ENCODE measurements at places on chromosomes 4 and X.

DNA sequence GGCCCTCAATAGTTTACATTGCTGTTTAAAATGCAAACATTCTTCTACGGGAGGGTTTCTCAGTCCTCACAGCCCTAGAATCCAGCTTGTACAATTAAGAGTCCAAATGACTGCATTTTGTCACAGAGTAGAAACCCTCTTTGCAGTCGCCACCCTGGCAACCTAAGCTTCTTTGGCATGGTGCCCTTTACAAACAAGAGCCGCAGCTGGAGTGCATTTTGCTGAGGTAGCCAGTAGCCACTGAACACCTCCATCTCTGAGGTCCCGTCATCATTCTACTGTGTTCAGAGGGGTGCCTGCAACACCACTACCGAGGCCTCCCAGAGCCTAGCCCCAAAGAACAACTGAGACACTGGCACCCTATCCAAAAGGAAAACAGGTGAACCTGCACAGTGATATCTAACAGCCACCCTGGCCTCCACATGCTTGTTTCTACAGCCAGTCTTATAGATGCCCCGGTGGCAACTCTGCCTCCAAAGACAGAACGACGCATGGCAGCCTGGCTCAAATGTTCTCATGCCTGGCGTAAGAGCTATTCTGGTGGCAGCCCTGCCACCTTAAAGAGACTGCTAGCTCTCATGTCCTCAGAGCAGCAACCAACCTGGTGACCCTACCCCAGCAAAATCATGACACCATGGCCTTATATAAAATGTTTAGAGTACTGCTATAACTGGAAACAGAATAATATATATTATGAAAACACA is 801.9 kb downstream of the TECRL start:
- DNase-seq, result no peak

GRCh38 chrX:22634751-22635150 is 362.0 kb downstream of the CBLL2 start:
- no peak for DNase-seq

- no peak for DNase-seq
Measured at GRCh38 chr4:175824076-175824475, 12.0 kb upstream of the GPM6A start.

DNA sequence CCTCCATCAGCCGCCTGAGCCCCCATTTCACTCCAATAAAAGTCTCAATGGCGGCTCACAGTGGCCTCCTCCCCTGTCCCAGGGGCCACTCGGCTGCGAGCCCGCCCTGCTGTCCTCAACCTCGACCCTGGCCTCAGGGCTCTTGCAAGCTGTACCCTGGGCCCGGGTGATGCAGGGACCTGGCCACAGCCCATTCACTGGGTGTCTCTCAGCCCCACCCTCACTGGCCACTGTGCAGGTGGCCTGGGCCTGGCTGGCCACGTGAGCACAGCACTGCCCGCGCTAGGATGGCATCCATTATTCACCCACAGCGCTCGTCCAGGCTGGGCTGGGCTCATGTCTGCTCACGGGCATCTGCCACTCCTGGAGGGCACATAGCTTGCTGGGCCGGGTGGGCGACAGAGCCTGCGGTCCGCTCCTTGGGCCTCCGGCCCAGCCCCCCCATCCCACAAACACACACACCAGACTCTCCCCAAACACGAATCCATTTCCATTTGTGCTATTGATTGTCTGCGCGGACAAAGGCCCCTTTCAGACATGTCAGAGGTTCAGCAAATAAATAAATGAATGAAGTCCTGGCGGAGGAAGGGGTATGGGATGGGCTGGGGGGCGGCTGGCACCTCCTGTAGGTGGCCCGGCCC is 16.5 kb upstream of the FGFR3 start:
- no peak for DNase-seq

- no peak for DNase-seq
Measured at GRCh38 chr4:23779839-23780238, 110.0 kb downstream of the PPARGC1A start.

DNA sequence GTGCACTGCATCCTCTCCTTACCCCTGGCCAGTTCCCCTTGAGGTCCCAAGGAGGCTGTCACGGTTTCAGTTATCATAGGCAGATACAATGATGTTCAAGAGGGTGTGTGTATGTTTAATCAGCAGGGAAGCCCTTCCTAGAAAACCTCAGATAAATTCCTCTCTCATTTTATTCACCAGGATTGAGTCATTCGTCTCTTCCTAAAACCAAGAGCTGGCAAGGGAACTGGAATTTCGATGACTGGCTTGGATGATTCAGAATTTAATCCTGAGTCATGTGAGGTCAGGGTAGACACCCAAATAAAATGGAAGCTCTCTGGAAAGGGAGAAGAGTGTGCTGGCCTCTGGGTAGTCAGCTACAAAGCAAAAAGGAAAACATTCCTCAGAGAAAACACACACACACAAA is 106.2 kb upstream of the RAPGEF2 start:
- DNase-seq, result no peak

DNA sequence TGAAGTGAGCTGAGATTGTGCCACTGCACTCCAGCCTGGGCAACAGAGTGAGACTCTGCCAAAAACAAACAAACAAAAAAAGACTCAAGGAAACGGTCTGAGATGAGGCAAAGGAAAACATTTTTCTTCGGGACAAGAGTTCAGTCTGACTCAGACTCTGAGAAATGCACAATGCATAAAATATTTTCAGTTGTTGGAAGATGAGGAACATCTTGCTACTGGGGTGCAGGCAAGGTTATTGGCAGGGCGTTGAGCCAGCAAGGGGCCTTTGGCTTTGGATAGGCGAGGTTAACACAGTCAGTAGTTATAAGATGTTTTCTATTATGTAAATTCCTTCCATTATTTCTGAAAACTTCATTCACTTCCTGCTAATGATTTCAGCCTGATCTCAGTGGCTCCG is 96.1 kb upstream of the VCX start:
- DNase-seq, result no peak

- no peak for DNase-seq
Measured at GRCh38 chrX:47623540-47624027, 3.9 kb upstream of the SYN1 start.

DNA sequence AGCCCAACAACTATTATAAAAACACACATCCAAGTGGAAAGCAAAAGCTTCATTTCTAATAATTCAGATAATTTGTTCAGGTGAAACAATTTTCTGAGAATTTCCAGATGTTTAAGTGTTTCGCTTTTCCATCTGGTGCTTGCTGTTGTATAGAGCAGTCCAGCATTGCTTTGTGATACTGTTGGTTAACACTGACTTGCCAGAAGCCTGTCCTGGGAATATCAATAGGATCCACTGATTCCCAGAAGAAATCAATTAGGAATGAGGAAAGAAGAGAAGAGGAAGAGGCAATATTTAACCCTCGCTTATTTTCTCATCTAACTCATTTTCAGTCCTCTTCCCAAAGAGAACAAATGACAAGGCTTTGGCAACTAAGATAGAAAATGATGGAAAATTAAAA is 94.9 kb upstream of the DDIT4L start:
- DNase-seq, result no peak

- DNase-seq, result no peak
Measured at GRCh38 chrX:103910430-103910829, 52.0 kb upstream of the TMSB15B start.

- DNase-seq, result no peak
Measured at GRCh38 chrX:1246816-1247215, 21.8 kb upstream of the CSF2RA start.

DNA sequence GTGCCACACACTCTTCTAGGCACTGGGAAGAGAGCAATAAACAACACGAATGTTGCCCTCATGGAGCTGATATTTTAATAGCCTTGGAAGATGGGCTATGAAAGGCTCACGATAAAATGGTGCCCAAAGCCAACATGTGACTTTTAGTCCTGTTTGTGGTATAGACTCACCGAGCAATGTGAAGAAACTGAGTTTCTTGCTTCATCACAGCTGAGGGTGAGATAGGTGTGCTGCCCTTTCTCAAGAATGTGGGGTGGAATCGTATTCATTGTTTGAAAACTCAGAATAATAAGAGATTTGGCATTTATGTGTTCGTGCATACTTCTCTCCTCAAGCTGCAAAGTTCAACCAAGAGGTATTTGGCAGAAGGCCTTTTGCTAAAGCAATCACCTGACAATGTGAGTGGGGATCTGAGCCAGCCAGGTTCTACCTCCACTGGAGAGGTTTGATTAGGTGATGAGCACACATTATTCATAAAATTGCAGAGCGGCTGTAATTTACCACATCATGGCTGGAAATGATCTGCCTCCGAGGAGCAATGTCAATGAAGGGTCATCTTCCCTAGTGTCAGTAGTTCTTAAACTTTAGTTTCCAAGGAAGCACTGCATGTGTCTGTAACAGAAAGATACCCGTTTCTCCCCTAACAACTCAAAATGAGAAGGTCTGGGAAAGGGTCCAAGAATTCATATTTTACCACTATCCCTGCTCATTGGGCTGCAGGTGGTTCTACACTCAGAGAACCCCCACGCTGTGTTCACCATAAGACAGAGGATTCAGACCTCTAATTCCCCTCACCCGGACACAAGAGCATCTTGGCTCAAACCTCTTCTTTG is 41.9 kb upstream of the CBR4 start:
- DNase-seq, result no peak

- no peak for DNase-seq
Measured at GRCh38 chr4:18571301-18571761, 549.8 kb upstream of the LCORL start.

DNA sequence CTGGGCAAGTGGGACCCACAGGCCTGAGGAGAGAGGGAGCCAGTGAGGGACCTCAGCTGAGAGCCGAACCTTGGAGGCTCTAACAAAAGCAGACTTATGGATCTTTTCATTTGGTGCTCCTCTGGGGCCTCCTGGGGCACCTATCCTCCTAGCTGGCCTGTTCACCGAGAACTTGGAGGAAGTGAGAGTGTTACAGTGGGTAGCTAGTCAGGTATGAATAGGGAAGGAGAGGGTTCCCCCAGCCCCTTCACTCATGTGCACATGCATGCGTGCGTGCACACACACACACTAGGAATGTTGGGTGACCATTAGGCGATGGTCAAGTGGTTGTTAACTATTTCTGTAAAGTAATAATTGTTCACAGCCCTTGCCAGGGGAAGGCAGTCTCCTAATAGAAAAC is 18.6 kb upstream of the TMEM185A start:
- no peak for DNase-seq

- no peak for DNase-seq
Measured at GRCh38 chr4:123250843-123251242, 145.8 kb upstream of the SPRY1 start.

GRCh38 chrX:24149351-24150050 is at the start of gene ZFX:
Gene ZFX, plus strand, starts transcription at chrX:24149729. Its CDS starts 23,014 bp downstream, at chrX:24172743.
- peak; percentile 45 for DNase-seq

- no peak for DNase-seq
Measured at GRCh38 chrX:47247206-47247998, 14.6 kb downstream of the USP11 start.

- peak; percentile 76 for DNase-seq
Measured at GRCh38 chr4:73341454-73341853, 62.6 kb upstream of the ALB start.

DNA sequence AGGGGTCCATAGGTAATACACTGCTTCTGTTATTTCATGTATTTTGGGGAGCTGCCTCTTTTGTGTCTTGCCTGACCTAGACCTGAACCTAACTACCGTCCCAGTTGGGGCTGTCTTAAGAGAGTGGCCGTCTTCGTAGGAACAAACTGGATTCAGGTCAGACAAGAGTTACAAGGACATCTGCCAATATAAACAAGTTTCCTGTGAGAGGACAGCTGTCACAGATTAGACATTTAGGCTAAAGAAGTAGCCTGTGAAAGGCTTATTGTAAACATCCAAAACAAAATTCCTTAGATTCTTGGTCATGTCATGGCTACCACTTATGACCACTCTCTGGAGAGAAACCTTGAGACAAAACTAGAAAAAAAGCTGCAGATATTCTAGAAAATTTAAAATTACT is 797.6 kb upstream of the AADAT start:
- DNase-seq, result no peak

DNA sequence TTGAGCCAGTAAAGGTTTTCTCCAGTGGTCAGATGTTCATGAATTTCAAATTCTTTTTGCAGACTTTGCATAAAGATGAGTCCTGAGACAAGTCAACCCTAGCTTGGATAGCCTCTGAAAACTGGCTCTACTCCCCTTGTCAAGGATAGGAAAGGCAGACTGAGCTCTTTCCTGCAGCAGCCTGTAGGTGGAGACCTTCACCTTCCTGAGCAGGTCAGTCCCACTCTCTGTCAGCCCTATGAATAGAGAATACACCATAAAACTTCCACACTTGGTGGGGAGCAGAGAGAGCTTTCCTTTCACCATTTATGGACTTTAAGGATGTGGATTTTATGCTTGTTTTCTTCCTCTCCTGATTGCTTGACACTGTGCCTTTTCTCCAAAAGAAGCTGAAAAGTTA is 41.9 kb downstream of the PCDH19 start:
- DNase-seq, result no peak

DNA sequence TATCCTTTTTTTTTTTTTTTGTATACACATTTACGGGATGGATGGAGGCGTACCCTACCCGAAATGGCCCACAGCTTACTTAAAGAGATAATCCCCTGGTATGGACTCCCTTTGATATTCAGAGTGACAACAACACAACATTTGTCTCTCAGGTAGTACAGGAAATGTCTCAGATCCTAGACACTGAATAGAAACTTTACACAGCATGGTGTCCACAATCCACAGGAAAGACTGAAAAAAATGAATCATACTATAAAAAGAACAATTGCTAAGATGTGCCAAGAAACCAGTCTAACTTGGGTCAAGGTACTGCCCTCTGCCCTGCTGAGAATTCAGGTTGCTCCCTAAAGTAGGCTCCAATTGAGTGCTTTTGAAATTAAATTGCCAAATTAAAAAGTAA is 100.8 kb upstream of the LANCL3 start:
- DNase-seq, result no peak

DNA sequence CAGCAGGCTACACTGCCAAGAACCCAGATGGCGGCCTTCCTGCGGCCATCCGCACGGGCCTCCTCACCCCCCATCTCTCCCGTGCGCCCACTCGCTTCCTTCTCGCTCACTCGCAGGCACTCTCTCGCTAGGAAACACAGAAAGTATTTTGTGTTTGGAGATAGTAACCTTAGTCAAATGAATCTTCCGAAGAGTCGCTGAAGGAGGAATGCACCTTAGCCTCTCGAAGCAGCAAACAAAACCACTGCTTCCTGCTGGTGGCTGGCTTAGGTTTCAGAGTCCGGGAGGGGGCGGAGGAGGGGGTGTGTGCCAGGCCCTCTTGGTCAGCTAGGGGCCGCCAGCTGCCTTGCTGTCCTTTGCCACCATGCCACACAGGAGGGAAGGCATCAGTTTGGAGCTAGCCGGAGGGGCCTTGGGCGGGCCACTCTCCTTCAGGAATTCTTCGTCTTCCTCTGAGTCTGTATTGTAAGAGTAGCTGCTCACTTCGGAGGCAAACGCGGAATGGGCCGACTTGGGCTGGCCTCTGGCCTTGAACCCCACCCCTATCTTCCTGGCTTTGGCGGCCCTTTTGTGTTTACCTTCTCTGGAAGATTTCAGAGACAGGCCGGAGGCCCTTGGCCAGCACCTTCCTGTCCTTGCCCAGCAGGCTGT is 73.2 kb upstream of the UCP1 start:
- no peak for DNase-seq

- no peak for DNase-seq
Measured at GRCh38 chrX:144791298-144791697, 456.0 kb upstream of the SPANXN1 start.

DNA sequence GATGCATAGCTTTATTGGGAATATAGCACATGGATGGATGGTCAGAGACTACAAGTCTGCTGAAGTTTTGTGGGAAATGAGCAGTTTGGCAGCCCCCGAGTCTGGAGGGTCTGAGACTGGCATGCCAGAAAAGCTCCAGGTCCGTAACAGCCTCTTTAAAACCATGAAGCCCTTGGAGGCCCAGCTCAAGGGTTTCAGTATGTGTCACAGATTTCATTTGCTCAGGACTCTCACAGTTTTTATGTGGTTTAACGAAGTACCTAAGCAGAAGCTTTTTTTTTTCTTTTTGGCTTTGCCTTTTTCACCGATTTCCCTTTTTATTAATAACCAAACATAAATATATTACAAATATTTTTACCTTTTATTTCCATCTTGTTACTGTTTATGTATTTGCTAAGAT is 30.6 kb upstream of the TMEM184C start:
- DNase-seq, result peak; percentile 24

Data from globus pallidus (tissue), 1 donor.